A549 treated with Mapracorat at 1 μM for 4 hours (cell line): ENCODE measurements at places on chromosomes 12 and 14. TPM values are rescaled to one million over a fixed set of nuclear protein-coding genes. Genes with fewer than 3 reads are reported as not detected.

Gene CPSF6
- 56.8 to 61.6 TPM (median 58.6 TPM) in 5 replicates for total RNA-seq

Gene AICDA
- total RNA-seq, result 0.07 to 0.48 TPM (median 0.14 TPM) in 5 replicates

Gene PLEKHA5
- 5.8 to 7.9 TPM (median 7.3 TPM) in 5 replicates for total RNA-seq

Gene SLC25A21
- total RNA-seq, result 0.64 to 2.5 TPM (median 1.0 TPM) in 5 replicates

Gene SERPINA3
- 10.8 to 16.1 TPM (median 13.9 TPM) in 5 replicates for total RNA-seq

Gene WNT1
- not detected in 5 replicates for total RNA-seq

Gene MYH7
- total RNA-seq, result not detected in 5 replicates

Gene CELA1
- total RNA-seq, result not detected in 5 replicates

Gene HSPB8
- 14.1 to 21.0 TPM (median 16.5 TPM) in 5 replicates for total RNA-seq

Gene SPTB
- 1.4 to 1.9 TPM (median 1.5 TPM) in 5 replicates for total RNA-seq
